ENCODE measurements at places on chromosomes 7 and 10. TPM values are rescaled to one million over a fixed set of nuclear protein-coding genes. Genes with fewer than 3 reads are reported as not detected.

Gene LIPA
- total RNA-seq, result 67.2 TPM

Gene MASTL
- 24.7 TPM for total RNA-seq

Gene SPDYE11
- total RNA-seq, result not detected

Gene COBL
- total RNA-seq, result 0.15 TPM

Gene CAMK1D
- 0.67 TPM for total RNA-seq

Gene FGL2
- 0.15 TPM for total RNA-seq

Gene CDK1
- total RNA-seq, result 80.5 TPM
